Glutamatergic neuron (in vitro differentiated cells): ENCODE measurements at places on chromosomes 7 and 10. TPM values are rescaled to one million over a fixed set of nuclear protein-coding genes. Genes with fewer than 3 reads are reported as not detected.

GRCh38 chr7:118214833-118215182 is 9.7 kb upstream of the ANKRD7 start:
- no peak for DNase-seq
- peak overlapping the region; percentile 78 for H3K4me3 ChIP-seq
- no peak overlapping the region for H3K27ac ChIP-seq
- no peaks in the 10 kb centered on the region for H3K27me3 ChIP-seq
- H3K4me1 ChIP-seq, result no peaks in the 10 kb centered on the region

DNA sequence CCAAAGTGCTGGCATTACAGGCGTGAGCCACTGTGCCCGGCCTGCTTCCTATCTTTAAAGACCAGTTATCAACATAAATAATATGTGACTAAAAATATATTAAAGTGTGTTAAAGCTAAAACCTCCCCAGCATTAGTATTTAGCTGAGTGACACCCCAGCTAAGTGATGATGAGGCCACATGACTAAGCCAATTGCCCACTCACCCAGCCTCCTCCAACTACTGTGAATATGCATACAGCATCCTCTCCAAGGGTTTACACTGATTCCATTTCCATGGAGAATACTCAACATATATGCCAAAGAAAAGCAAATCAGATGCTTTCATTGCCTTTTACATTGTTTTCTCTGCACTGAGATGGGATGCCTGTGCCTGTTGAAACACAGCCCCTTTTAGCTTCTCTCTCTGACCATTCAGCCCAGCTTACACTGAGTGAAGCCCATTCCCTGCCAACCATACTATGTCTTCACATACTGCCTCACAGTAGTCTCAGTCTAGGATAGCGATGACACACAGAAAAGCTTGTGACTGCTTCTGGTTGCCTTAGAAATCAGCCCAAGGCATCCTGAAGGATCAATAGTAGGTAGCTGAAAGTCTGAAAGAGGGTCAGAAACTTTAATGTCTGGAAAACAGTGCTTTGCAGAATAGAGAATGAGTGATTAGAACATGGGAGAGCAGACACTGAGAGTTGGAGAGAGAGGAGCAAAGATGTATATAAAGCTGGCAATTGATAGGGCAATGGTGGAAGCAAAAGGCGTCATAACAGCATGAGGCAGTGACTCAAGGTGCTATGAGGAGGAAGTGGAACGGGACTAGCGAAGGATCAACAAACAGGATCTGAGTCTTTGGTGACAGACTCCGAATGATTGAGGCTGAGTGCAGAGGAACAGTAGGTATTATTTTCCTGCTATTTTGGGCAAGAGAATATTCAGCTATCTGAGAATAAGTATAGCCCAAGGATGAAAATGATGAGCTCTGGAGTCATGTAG is 19.8 kb upstream of the ATE1 start:
- H3K4me1 ChIP-seq, result no peaks in the 10 kb centered on the region
- DNase-seq, result no peak
- H3K27ac ChIP-seq, result no peak overlapping the region
- no peaks in the 10 kb centered on the region for H3K27me3 ChIP-seq
- H3K4me3 ChIP-seq, result no peak overlapping the region

DNA sequence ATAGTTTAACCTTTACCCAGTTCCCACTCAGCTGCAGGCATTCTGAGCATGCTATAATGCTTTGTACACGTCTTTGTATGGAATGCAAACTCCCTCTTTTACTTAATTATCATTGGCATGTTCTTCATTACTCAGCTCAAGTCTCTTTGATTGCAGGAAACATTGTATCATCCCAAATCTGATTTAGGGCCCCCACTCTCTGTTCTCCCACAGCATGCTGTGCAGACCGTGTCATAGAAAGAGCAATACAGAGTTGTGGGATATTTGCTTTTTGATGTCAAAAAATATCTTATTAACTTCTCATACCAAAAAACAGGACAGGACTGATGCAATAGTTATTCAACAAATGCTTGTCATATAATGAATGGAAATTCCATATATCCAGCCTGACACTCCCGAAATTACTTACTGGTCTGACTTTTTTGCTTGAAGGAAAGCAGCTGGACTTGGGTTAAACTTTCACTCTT is 1081.5 kb upstream of the C7orf33 start:
- no peak for DNase-seq
- H3K27ac ChIP-seq, result no peak overlapping the region
- no peaks in the 10 kb centered on the region for H3K36me3 ChIP-seq
- no peak overlapping the region for H3K4me3 ChIP-seq
- no peaks in the 10 kb centered on the region for H3K4me1 ChIP-seq
- H3K27me3 ChIP-seq, result no peaks in the 10 kb centered on the region

DNA sequence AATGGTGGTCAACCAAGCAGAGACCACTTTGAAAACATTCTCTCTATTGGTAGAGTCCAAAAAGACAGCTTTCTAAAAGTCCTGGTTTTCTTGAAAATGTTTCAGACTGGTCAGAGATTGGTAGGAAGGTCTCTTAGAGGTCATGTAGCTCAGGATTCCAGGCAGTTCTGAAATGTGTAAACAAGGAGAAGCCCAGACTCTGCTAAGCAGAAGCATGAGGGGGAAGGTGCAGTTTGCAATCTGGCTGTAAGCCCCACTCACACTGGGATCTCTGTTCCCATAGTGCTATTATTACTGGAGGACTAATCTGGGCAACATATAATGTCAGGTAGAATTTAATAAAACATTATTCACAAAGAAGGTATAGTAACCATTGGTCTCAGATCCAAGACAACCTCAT is 101.1 kb downstream of the MAGI2 start:
- no peak for DNase-seq
- H3K27me3 ChIP-seq, result no peaks in the 10 kb centered on the region
- H3K36me3 ChIP-seq, result no peaks in the 10 kb centered on the region
- H3K27ac ChIP-seq, result no peak overlapping the region
- H3K4me1 ChIP-seq, result no peaks in the 10 kb centered on the region
- H3K4me3 ChIP-seq, result no peak overlapping the region

LDB3 gene
- 92.0 TPM for total RNA-seq

DNA sequence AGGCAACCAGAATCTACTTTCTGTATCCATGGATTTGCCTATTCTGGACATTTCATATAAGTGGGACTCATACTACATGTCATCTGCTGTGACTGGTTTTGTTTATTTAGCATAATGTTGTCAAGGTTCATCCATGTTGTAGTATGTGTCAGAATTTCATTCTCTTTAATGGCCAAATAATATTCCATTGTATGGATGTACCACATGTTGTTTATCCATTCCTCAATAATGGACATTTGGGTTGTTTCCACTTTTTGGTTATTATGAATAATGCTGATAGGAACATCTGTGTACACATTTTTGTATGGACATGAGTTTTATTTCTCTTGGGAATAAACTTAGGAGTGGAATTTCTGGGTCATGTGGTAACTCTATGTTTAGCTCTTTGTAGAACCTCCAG is 133.7 kb downstream of the CREB5 start:
- peaks cover 9% of the 10 kb centered on the region for H3K4me1 ChIP-seq
- H3K27me3 ChIP-seq, result no peaks in the 10 kb centered on the region
- no peak overlapping the region for H3K4me3 ChIP-seq
- peaks cover 10% of the 10 kb centered on the region for H3K36me3 ChIP-seq
- DNase-seq, result no peak
- no peak overlapping the region for H3K27ac ChIP-seq

DNA sequence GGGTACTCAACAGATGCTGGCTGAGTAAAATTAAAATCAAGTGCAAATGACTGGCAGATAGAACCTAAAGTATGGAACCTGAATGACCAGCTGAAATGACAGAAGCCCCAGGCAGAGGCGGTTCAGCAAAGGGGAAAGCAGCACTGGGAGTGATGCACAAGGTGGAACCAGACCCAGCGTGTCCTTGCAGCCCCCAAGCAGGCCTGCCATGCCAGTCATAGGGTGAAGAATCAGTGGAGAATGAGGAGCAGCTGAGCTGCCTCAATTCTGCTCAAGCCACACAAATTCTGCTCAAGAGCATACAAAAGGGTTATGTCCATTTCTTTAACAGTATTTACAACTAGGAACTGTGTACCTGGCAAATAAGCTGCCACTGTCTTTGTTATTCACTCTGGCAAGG is 8.7 kb downstream of the ACTR1A start:
- no peak overlapping the region for H3K4me3 ChIP-seq
- H3K27me3 ChIP-seq, result peaks cover 1% of the 10 kb centered on the region
- H3K36me3 ChIP-seq, result no peaks in the 10 kb centered on the region
- peaks cover 17% of the 10 kb centered on the region for H3K4me1 ChIP-seq
- no peak for DNase-seq

- DNase-seq, result no peak
- H3K27me3 ChIP-seq, result no peaks in the 10 kb centered on the region
- H3K4me3 ChIP-seq, result no peak overlapping the region
- no peaks in the 10 kb centered on the region for H3K36me3 ChIP-seq
- H3K27ac ChIP-seq, result no peak overlapping the region
- H3K4me1 ChIP-seq, result peaks cover 15% of the 10 kb centered on the region
Measured at GRCh38 chr7:102180727-102181126, 105.9 kb upstream of the SH2B2 start.

- peaks cover 13% of the 10 kb centered on the region for H3K4me1 ChIP-seq
- H3K27ac ChIP-seq, result no peak overlapping the region
- H3K4me3 ChIP-seq, result no peak overlapping the region
- no peak for DNase-seq
Measured at GRCh38 chr7:1651891-1652290, 18.2 kb upstream of the ELFN1 start.

CTNNA3 gene
- 3.3 TPM for total RNA-seq

GRCh38 chr7:31707089-31707488 is 20.1 kb downstream of the PPP1R17 start:
- peaks cover 20% of the 10 kb centered on the region for H3K4me1 ChIP-seq
- H3K27me3 ChIP-seq, result peaks cover 16% of the 10 kb centered on the region
- H3K4me3 ChIP-seq, result peak overlapping the region; percentile 42

MRLN gene
- not detected for total RNA-seq

- H3K27ac ChIP-seq, result peak overlapping the region; percentile 48
- no peak overlapping the region for H3K4me3 ChIP-seq
- peaks cover 22% of the 10 kb centered on the region for H3K36me3 ChIP-seq
- H3K4me1 ChIP-seq, result peaks cover 49% of the 10 kb centered on the region
- no peak for DNase-seq
Measured at GRCh38 chr10:122208571-122209430, 62.3 kb upstream of the BTBD16 start.

SEC23IP gene
- 65.0 TPM for total RNA-seq

GRCh38 chr10:15222511-15222910 is 54.0 kb upstream of the NMT2 start:
- no peak overlapping the region for H3K4me3 ChIP-seq
- H3K27ac ChIP-seq, result no peak overlapping the region
- H3K4me1 ChIP-seq, result peaks cover 37% of the 10 kb centered on the region
- peaks cover 26% of the 10 kb centered on the region for H3K36me3 ChIP-seq
- H3K27me3 ChIP-seq, result peaks cover 13% of the 10 kb centered on the region
- no peak for DNase-seq

THSD7A gene
- 211 TPM for total RNA-seq

DNA sequence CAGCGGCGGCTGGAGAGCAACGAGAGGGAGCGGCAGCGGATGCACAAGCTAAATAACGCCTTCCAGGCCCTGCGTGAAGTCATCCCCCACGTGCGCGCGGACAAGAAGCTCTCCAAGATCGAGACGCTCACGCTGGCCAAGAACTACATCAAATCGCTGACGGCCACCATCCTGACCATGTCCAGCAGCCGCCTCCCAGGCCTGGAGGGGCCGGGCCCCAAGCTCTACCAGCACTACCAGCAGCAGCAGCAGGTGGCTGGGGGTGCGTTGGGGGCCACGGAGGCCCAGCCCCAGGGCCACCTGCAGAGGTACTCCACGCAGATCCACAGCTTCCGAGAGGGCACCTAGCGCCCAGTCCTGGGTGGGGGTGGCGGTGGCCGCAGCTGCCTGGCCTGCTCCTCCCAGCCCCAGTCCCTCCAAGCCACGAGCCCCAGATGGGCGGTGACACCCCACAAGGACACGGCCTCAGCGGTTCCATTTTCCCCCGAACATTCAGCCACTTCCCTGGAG is 1.3 kb downstream of the BHLHA15 start:
- no peaks in the 10 kb centered on the region for H3K4me1 ChIP-seq
- H3K36me3 ChIP-seq, result no peaks in the 10 kb centered on the region
- DNase-seq, result no peak
- H3K4me3 ChIP-seq, result no peak overlapping the region

VAX1 gene
- 0.27 TPM for total RNA-seq

DNA sequence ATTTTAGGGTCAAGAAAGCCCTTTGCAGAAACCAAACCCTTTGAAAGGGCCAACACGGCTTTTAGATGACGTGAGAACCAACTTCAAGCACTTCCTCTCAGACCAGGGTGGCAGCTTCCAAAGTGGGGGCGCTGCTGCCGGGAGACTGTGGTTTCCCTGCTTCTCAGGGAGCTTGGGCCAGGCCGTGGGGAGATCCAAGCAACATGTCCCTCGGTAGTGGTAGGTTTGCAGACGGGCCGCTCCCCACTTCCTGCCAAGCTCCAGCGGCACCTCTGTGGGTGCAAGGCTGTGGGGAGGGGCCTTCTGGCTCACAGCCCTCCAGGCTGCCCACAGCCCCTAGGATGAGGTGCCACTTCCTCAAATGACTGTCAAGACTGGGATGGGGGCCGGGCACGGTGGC is 132.4 kb downstream of the FAM53B start:
- H3K4me3 ChIP-seq, result no peak overlapping the region
- H3K27me3 ChIP-seq, result peaks cover 7% of the 10 kb centered on the region
- no peak for DNase-seq
- H3K27ac ChIP-seq, result no peak overlapping the region
- no peaks in the 10 kb centered on the region for H3K4me1 ChIP-seq

- H3K4me3 ChIP-seq, result no peak overlapping the region
- H3K27ac ChIP-seq, result no peak overlapping the region
- no peaks in the 10 kb centered on the region for H3K27me3 ChIP-seq
- no peak for DNase-seq
- H3K36me3 ChIP-seq, result no peaks in the 10 kb centered on the region
- H3K4me1 ChIP-seq, result peaks cover 11% of the 10 kb centered on the region
Measured at GRCh38 chr7:127803626-127804025, 151.6 kb downstream of the SND1 start.

GRCh38 chr7:158139499-158139898 is 448.1 kb downstream of the PTPRN2 start:
- H3K4me1 ChIP-seq, result no peaks in the 10 kb centered on the region
- no peak for DNase-seq
- no peak overlapping the region for H3K27ac ChIP-seq
- no peak overlapping the region for H3K4me3 ChIP-seq
- peaks cover 16% of the 10 kb centered on the region for H3K36me3 ChIP-seq

DLD gene
- 75.9 TPM for total RNA-seq
